ENCODE measurements at places on chromosomes 13 and 19.

- no peak for DNase-seq
Measured at GRCh38 chr13:51916962-51917361, 55.2 kb downstream of the CCDC70 start.

DNA sequence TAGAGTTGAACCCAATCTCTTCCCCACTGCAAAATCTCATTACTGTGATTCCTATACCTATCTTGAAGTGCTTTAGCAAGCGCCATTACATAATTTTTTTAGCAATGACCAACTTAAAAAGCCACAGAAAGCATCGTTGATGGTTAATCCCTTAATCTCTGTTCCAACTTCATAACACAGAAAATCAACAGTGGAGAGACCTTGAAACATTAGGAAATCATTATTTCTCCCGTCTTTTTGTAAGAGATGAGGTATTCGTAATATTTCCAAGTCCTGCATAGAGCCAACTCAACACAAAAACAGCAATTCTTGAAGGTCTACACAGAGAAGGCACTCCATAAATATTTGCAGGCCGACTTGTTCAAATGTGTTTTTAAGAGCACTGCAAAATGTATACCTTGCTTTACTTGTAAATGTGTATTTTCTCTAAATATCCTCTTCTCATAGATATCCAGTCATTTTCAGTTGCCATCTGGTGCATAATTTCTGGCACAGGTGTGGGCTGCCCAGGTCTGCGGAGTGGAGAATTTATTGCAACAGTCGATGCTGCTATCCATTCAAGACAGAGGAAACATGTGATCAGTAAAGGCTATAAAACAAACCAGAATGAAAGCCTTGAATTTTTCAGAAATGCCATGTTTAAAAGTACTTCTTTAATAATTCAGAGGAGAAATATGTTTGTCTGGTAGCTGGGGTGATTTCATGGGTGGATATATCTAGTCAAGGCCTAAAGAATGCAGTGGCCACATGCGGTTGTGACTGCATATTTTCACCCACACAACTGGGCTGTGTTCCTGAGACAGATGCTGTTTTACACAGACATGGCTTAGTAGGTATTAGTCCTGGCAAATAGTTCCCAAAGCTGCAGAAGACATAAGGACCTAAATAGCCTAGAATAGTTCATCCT, 234.3 kb upstream of the STARD13 start:
- no peak for DNase-seq

DNA sequence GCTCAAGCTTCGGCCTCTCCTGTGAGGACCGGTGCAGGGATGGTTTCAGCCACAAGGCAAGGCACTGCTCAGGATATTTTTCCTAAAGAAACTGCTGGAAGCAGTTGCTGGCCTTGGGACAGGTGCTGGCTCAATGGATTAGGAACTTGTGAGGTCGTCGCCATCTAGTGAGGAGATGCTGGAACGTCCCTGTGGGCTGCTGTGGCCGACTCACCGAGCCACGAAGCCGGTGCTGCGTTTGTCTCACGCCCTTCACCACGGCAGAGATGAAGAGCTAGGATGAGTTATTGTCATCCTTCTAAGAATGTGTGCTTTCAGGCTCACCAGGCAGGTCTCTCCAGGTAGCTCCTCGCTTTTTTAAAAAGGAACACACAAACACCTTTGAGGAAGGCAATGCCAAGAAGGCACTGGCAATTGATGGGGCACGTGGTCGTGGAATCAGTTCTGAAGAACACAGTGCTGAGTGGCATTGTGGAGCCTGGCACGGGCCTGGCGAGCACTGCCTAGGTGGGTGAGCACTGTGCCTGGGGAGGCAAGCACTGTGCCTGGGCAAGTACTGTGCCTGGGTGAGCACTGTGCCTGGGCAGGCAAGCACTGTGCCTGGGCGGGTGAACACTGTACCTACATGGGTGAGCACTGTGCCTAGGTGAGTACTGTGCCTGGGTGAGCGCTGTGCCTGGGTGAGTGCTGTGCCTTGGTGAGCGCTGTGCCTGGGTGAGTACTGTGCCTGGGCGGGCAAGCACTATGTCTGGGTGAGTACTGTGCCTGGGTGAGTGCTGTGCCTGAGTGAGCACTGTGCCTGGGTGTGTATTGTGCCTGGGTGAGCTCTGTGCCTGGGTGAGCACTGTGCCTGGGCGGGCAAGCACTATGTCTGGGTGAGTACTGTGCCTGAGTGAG, 140.4 kb downstream of the TEX29 start:
- no peak for DNase-seq

- no peak for DNase-seq
Measured at GRCh38 chr19:55223291-55224037, 5.1 kb downstream of the TMEM86B start.

- DNase-seq = no peak
Measured at GRCh38 chr19:18768046-18768771, 22.9 kb downstream of the COMP start.

- no peak for DNase-seq
Measured at GRCh38 chr19:57576661-57577060, 2.0 kb downstream of the ZNF416 start.

GRCh38 chr19:8342316-8342683, 762 bp downstream of the KANK3 start:
- no peak for DNase-seq

DNA sequence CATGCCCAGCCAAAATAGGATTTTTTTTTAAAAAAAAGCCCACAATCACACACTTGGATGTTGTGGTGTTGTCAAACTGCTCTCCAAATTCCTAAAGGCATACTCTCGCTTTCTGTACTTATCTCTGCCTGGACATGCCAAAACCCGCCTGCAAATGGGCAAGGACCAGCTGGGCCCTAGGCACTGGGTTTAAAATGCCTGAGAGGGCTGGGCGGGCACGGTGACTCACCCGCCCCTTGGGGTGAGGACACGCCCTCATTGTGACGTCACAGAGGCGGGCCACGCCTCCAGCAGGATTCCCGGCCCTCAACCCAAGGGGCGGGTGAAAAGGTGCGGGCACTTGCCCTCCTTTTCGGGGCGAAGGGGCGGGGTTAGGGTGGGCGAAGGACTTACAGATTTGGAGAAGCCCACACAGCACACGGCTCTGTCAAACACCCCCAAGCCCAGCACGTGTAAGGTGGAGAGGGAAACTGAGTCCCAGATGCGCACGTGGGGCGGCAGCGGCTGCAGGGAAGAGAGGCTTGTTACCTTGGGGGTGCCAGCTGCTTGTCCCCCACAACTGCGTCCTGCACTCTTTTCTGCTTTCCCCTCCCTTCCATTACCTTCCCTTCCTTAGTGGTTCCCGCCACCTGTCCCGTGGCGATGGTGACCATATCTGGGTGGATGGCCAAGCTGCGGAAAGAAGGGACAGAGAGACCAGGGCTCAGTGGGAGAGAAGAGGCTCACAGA, 6.6 kb downstream of the EML2 start:
- DNase-seq = peak; percentile 98

DNA sequence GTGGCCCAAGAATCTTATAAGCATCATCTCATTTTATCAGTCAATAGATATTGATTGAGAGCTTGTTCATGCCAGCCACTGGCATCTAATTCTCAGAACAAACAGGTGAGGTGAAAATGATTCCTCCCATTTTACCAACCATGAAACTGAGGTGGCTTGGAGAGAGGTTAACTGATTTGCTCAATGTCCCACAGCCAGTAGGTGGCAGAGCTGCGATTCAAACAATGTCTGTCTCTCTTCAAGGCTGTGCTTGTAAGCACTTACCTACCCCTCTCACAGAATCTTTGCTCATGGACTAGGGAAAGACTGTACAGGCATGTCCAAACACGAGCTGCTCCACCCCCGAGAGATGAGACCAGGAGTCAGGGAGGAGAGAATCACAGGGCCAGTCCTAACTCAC, 21.5 kb upstream of the GSX1 start:
- DNase-seq = no peak

- DNase-seq = peak; percentile 85
Measured at GRCh38 chr19:12656899-12657571, 9.5 kb downstream of the MAN2B1 start.
